BJ (cell line): ENCODE measurements at places on chromosomes 2 and 18.

DNA sequence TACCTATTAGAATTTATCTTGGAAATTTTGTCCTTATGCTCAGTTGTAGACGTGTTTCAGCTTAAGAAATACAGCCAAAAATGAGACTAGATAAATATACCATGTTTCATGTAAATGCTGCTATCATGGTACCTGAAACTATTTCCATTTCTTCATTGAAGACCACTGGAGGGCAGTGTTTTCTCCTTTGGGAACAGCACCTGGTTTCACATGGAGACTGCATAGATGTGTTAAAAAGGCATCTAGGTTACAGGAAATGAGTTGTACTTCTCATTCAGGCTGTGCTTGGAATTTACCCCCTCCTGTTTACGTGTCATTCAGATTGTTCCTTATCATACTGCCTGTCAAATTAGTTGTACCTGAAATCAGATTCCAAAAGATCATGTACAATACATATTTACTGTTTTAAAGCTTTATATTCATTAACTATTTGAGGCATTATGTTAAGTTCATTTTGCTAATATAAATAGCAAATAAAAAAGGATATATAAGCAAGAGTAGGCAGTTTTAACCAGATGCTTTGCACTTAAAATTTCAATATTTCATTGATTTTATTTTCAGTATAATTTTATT is 57.3 kb upstream of the PSMD14 start:
- no peak for DNase-seq

DNA sequence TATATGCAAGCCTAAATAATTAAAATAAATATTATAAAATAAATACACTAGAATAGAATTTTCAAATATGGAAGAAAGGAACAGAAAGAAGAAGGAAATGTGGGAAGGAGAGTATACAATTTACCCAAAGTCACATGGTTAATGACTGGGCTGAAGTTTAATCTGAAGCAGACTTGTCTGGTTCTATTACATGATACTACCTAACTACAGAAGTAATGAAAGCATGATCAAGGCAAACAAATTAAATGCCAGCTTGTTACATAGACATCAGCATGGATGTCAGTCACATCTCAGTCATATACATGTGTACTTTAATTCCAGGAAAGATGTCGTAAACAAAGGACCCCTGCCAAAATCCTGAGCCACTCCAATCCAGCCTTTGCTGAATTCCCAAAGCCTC is 1060.8 kb downstream of the CNTNAP5 start:
- no peak for DNase-seq

- DNase-seq, result no peak
Observed at GRCh38 chr2:201852462-201852861, 46.1 kb downstream of the CDK15 start.

DNA sequence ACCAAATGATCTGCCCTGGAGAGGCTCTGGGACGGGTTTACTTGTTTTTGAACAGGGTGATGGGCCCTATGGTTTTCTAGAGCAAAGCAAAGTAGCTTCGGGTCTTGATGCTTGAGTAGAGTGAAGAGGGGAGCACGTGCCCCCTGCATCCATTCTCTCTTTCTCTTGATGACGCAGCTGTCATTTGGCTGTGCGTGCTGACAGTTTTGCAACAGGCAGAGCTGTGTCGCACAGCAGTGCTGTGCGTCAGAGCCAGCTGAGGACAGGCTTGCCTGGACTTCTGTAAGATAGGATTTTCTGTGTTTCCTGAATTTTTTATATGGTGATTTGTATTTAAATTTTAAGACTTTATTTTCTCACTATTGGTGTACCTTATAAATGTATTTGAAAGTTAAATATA is 11.9 kb downstream of the ACKR3 start:
- no peak for DNase-seq

DNA sequence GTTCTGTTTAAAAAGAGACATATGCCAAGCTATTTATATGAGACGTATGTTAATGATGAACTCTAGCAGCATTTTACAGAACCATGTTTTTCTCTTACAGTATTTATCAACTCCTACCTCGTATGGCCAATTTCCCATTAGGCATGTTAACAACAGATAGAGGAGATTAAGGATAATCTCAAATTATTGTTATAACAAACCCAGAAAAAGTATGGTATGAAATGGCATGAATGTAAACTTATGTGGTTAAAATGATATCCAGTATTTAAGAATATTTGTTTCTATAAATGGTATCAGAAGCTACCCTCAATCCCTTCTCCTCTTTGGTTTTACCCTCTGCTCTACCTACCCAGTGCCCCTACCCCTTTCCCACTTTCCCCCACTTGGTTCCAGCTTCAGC is 132.0 kb downstream of the IKZF2 start:
- no peak for DNase-seq

DNA sequence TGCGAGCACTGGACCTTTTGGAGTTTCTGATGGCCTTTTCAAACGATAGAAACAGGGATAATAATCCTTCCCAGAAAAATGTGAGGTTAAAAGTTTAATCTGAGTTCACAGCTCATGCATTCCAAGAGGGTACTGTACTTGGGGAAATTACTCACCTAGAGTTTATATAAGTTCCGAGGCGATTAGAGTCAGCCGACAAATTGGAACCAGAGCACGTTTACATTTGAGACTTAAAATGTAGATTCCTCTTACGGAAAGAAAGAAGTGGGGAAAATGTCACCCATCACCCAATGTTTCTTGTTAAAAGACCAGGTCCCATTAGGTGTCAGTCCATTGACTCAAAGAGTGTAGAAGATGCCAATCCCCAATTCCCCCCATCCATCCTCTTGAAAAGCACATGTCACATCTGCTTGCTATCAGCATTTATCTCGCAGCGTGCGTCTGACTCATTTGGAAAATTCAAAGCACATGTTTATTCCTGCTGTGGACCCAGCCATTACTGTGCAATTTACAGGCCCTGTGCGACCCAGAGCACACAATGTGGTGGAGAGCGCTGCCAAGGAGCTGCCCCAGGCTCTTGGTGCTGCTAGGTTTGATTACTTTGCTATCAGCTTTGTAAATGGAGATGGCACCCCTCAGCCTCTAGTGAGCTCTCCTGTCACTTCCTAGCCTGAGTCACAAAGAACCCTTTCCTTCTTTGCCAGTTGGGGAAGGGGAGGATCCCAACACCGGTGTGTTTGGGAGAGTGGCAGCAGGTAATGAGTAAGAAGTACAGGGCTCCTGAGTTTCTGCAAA is 104.8 kb downstream of the COLEC12 start:
- DNase-seq, result peak; percentile 89

DNA sequence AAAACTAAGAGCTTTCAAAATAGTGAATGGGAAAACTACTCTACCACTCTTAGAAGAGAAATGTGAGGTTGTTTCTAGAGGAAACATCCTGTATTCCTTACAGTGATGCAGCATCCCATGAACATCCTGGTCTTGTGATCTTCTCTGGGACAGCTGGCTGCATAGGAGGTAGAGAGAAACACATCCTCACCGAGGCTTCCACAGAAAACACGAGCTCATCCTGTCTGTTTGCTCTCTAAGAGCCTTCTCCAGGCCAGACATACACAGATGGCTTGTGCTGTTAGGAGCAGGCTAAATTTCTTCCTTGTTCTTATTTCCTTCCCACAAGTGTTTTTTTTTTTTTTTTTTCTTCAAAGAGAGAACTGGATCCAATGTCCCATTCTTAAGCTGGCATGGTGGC is 14.7 kb upstream of the FZD7 start:
- DNase-seq, result no peak

GRCh38 chr2:219671279-219671678 is 43.8 kb downstream of the SLC4A3 start:
- no peak for DNase-seq

- DNase-seq, result no peak
Observed at GRCh38 chr2:141766225-141766624, 364.6 kb downstream of the LRP1B start.

DNA sequence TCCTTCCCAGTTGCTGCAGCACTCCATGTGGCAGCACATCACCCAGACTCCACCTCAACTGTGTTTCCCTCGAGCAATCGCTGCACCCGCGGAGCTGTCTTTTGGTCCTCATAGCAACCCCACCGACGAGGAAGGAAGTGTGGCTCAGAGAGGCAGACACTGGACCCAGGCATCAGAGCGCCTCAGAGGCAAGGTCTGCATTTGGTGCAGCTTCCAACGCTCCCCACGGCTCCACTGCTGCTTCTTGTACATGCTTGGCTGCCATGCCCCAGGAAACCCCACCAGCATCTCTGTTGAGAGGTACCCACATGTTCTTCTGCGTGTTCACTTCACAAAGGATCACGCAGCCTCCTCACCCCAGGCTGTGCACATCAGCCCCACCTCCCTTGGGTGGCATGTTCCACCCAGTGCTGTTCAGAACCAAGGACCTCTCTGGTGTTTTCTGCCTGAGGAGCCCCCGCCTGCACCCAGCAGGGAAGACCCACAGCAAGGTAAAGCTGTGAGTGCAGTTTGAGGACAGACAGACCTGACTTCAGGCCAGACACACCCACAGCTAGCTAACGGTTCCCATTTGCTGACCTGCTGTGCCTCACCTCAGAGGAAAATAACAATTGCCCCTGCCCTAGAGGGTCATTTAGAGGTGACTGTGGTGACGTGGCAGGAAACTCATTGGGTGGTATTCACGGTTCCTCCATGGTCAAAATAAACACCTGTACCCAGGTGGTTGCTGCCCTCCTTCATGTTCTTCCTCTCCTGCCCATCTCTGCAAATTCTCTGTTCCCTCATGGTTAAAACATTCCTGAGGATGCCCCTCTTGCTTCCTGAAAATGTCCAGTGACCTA is 326.3 kb upstream of the MYT1L start:
- DNase-seq, result no peak

GRCh38 chr2:62568983-62569837 is 63.2 kb upstream of the TMEM17 start:
- no peak for DNase-seq

- no peak for DNase-seq
Observed at GRCh38 chr2:82259551-82259950, 1955.0 kb upstream of the LRRTM1 start.

GRCh38 chr2:152415796-152416195 is 80.8 kb downstream of the FMNL2 start:
- no peak for DNase-seq

DNA sequence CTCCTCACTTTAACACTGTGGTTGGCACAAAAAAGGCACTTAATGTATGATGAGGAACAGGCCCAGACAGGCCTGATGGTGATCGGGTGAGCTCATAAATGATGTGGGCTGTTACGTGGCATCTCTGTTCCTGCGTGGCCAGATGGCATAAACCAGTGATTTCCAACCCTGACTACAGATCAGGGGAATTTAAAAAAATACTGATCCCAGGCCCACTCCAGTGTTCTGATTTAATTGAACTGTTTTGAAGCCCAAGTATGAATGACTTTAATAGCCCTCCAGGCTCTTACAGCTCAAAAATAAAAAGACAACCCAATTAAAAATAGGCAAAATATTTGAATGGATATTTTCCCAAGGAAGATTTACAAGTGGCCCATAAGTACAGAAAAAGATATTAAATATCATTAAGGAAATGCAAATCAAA is 48.2 kb downstream of the LIPG start:
- DNase-seq, result no peak

DNA sequence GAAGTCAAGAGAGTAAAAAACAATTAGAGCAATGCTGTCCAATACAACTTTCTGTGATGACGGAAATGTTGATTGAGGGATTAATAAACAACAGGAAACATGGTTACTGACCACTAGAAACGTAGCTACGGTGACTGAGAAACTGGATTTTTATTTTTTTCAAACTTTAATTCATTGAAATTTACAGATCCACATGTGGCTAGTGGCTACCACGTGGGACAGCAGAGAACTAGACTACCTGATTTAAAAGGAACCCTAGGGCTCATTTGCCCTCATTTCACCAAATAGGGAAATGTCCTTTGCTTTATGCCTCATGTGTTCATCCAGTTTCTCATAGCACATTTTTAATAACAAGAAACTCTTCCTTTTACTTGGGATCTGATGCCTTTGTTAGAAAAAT is 413.0 kb downstream of the TGIF1 start:
- DNase-seq, result no peak

DNA sequence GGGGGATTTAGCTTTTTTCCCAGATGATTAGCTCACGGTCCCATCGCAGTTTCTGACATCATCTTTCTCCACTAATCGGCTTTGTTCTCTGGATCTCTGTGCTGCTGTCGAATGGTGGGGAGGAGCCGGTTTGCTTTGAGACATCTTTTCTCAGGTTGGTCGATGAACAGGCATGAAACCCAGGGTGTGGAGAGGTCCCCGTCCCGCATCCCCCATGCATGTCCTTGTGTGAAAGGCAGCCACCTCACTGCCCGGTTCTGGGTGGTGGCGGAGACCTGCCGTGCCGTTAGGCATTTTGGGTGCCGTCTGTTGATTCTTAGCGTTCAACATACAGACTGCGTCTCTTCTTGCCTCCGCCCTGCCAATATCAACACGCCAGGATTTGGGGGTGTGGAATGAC is 57.8 kb downstream of the CTDP1 start:
- no peak for DNase-seq

DNA sequence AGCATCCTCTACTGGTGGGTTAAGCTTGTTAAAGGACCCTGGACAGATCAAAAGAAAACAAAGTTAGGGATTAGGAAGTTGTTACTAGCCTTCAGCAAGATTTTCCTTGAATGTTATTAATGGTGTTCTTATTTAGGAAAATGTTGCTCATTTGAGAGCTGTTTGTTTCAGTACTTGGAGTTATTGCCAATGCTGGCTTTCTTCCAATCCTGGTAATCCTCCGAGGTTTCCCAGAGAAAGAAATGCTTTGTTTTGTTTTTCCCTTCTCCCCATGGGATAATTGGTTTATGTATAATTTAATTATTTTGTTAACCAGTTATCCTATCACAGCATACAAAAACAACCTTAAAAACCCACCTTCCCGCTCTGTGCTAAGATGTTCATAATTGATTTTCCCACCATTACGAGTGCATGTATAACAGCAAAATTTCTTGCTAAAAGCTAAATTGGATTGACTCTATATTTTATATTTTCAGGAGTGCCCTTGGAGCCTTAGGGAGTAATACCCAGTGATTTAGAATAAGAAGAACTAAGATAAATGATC is 79.8 kb downstream of the MGAT5 start:
- DNase-seq, result no peak

DNA sequence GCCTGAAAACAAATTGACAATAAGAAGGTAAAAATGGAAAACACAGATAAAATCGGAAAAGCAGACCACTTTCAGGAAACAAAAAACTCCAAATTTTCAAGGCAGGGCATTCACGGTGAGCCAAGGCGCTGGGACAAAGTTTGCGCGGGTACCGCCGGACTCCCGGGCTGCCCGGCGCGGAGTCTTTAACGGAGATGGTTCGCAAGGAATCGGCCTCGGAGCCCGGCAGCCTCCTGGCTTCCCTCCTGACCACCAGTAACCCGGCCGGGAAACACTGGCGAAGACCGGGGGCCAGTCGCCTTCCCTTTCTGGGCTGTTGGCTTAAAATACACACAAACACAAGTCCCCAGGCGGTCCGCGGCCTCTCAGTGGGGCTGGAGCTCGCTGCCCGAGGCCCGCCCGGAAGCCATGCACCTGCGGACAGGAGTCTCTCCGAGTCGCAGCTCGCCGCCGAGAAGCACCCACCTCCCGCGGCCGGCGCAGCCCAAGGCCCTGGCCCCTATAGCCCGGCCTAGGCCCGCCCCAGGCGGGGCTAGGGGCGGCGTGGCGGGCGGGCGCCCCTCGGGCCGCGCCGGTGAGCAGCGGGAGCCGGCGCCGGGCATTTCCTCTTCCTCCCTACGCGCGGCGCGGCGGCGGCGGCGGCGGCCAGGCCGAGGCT is 622 bp upstream of the KCMF1 start:
- no peak for DNase-seq
